ENCODE measurements at places on chromosomes 11 and 22. TPM values are rescaled to one million over a fixed set of nuclear protein-coding genes. Genes with fewer than 3 reads are reported as not detected.

- H3K27me3 ChIP-seq: no peaks in the 10 kb centered on the region
- no peaks in the 10 kb centered on the region for H3K36me3 ChIP-seq
- no peak overlapping the region for H3K27ac ChIP-seq
- H3K4me1 ChIP-seq: no peaks in the 10 kb centered on the region
Measured at GRCh38 chr22:24973872-24974271, 21.4 kb downstream of the KIAA1671 start.

- no peaks in the 10 kb centered on the region for H3K27me3 ChIP-seq
- DNase-seq: no peak
Measured at GRCh38 chr11:48096588-48097525, 116.5 kb downstream of the PTPRJ start.

OR10G6 gene
- not detected for total RNA-seq

DNA sequence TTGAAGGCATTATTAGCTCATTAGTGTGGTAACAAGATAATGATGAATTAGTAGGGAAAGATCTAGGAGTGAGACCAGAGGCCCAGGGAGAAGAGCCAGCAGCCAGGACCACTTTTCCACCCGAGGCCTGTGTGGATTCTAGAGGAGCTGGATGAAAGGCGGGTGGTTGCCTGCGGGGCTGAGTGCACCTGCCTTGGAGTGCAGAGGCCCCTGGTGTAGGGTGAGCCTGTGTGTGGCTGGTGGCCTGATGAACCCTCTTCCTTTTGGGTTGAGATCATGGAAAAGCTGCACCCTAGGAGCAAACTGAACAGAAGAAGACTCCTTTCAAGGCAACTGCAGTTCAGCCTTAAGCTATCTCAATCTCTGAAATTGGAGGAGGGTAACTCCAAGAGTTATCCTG is 5.9 kb upstream of the TP53AIP1 start:
- no peak for DNase-seq
- H3K27ac ChIP-seq: no peak overlapping the region
- no peak overlapping the region for H3K4me3 ChIP-seq
- no peaks in the 10 kb centered on the region for H3K27me3 ChIP-seq
- no peaks in the 10 kb centered on the region for H3K36me3 ChIP-seq

- DNase-seq: no peak
- no peaks in the 10 kb centered on the region for H3K27me3 ChIP-seq
- no peaks in the 10 kb centered on the region for H3K36me3 ChIP-seq
- no peak overlapping the region for H3K4me3 ChIP-seq
- no peaks in the 10 kb centered on the region for H3K4me1 ChIP-seq
- H3K27ac ChIP-seq: no peak overlapping the region
Measured at GRCh38 chr11:104151404-104152204, 12.3 kb downstream of the PDGFD start.

SLC6A5 gene
- not detected for total RNA-seq

DNA sequence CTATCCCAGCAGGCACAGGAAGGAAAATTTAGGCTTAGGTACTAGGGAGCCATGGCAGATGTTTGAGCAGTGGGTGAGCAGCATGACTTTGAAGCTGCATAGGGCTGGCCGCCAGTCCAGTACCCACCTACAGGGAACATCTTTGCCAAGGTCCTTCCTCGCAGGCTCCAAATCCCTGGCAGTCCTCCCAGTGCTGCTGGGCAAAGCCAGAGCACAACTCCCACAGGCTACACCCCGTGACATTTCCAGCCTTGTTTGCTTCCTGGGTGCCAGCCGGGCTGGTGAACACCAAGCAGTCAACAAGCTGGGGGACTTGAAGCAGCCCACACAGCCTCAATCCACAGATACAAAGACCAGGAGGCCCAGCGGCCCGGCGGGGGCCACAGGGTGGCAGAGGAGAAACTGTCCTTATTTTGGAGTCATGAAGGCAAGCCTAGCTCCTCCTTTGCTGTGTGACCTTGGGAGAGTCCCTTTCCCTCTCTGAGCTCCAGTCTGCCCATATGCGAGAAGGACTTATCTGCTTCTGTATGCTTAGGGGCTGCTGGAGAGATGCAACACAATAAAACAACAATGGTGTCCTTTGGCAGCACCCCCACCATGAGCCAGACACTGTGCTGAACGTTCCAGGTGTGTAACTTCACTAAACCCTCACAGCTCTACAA is 28.0 kb downstream of the TPST2 start:
- H3K36me3 ChIP-seq: no peaks in the 10 kb centered on the region
- no peaks in the 10 kb centered on the region for H3K27me3 ChIP-seq
- DNase-seq: no peak
- no peaks in the 10 kb centered on the region for H3K4me1 ChIP-seq

GRCh38 chr22:48890693-48891554 is 936.7 kb downstream of the BRD1 start:
- no peak overlapping the region for H3K27ac ChIP-seq
- peak; percentile 16 for DNase-seq
- no peak overlapping the region for H3K4me3 ChIP-seq
- no peaks in the 10 kb centered on the region for H3K4me1 ChIP-seq
- H3K36me3 ChIP-seq: no peaks in the 10 kb centered on the region
- H3K27me3 ChIP-seq: no peaks in the 10 kb centered on the region

- DNase-seq: no peak
- H3K4me1 ChIP-seq: no peaks in the 10 kb centered on the region
- no peaks in the 10 kb centered on the region for H3K36me3 ChIP-seq
- no peak overlapping the region for H3K27ac ChIP-seq
Measured at GRCh38 chr11:134032501-134033091, 36.3 kb upstream of the JAM3 start.

DNA sequence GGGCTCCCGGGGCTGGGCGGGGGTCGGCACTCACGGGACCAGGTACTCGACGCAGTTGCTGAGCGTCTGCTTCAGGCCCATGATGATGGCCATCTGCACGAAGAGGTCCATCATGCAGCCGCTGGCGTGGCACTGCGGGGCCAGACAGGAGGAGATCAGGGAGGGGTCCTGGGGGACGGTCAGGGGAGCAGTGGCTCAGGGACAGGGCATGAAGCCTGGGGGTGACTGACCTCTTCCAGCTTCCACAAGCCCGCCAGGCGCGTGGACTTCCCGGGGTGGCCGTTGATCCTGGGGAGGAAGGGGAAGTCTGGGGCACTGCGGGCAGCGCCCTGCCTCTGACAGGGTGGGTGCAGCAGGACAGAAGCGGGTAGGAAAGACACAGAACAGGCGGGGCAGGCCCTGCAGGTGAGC is 6.1 kb upstream of the SIGIRR start:
- H3K36me3 ChIP-seq: no peaks in the 10 kb centered on the region
- no peak overlapping the region for H3K4me3 ChIP-seq
- no peaks in the 10 kb centered on the region for H3K4me1 ChIP-seq
- DNase-seq: no peak
- H3K27ac ChIP-seq: no peak overlapping the region

- H3K4me3 ChIP-seq: peak overlapping the region; percentile 21
- H3K27ac ChIP-seq: peak overlapping the region; percentile 79
- H3K36me3 ChIP-seq: peaks cover 59% of the 10 kb centered on the region
- DNase-seq: peak; percentile 100
- no peaks in the 10 kb centered on the region for H3K27me3 ChIP-seq
Measured at GRCh38 chr11:44301564-44302271, 8.2 kb downstream of the ALX4 start.

GRCh38 chr22:40567106-40567505 is 69.4 kb downstream of the MRTFA start:
- H3K27ac ChIP-seq: no peak overlapping the region
- DNase-seq: no peak
- H3K4me3 ChIP-seq: no peak overlapping the region
- peaks cover 13% of the 10 kb centered on the region for H3K4me1 ChIP-seq
- no peaks in the 10 kb centered on the region for H3K27me3 ChIP-seq

DNA sequence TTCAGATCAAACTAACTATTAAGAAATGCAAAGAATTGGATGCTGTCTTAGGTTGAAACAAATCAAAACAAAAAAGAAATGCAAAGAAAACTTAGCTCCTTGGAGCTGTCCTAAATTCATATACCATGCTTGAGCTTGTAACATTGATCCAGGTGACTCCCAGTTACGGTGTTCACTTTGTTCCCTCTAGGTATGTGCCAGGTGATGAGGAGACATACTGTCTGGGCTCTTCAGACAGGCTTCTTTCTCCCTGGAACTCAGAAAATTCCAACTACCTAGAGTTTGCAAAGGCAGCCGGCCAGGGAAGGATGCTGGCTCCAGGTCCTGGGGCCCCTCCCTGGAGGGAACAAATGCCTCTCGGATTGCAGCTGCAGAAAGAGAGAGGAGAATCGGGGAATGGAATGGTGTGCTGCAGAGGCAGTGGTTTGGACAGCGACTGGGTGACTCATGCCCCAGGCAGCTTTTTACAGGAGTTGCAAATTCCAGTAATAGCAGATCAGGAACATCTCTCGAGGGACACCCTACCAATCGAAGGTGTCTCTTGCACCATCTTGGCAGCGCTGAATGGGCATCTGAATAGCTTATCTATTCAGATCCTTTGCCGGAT is 12.3 kb upstream of the ASPHD2 start:
- no peak overlapping the region for H3K4me3 ChIP-seq
- H3K4me1 ChIP-seq: peaks cover 13% of the 10 kb centered on the region
- no peaks in the 10 kb centered on the region for H3K36me3 ChIP-seq
- H3K27ac ChIP-seq: no peak overlapping the region
- H3K27me3 ChIP-seq: peaks cover 8% of the 10 kb centered on the region

OR51M1 gene
- not detected for total RNA-seq

DNA sequence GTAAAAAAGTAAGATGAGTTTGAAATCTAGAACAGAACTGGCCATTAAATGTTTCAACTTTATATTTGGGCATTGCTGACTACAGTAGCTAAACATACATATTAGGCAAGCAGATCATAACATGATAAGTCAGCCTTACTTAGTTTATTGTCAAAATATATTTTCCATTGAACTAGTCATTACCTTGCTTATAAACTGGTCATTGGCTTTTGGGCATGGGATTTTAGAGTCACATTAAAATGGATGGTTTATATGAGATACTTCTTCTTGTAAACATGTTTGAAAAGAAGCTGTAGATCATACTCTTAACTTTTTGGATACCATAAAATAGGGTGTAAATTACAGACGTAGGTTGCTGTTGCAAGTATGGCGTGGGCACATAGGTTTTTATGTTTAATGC is 2.7 kb downstream of the HIPK3 start:
- H3K27ac ChIP-seq: no peak overlapping the region
- H3K36me3 ChIP-seq: peaks cover 11% of the 10 kb centered on the region
- peaks cover 26% of the 10 kb centered on the region for H3K4me1 ChIP-seq
- H3K4me3 ChIP-seq: no peak overlapping the region
- H3K27me3 ChIP-seq: no peaks in the 10 kb centered on the region

GRCh38 chr11:128513915-128514681 is 73.3 kb downstream of the ETS1 start:
- DNase-seq: no peak
- no peak overlapping the region for H3K27ac ChIP-seq
- no peak overlapping the region for H3K4me3 ChIP-seq
- no peaks in the 10 kb centered on the region for H3K27me3 ChIP-seq
- H3K4me1 ChIP-seq: peaks cover 73% of the 10 kb centered on the region
- H3K36me3 ChIP-seq: peaks cover 35% of the 10 kb centered on the region

DNA sequence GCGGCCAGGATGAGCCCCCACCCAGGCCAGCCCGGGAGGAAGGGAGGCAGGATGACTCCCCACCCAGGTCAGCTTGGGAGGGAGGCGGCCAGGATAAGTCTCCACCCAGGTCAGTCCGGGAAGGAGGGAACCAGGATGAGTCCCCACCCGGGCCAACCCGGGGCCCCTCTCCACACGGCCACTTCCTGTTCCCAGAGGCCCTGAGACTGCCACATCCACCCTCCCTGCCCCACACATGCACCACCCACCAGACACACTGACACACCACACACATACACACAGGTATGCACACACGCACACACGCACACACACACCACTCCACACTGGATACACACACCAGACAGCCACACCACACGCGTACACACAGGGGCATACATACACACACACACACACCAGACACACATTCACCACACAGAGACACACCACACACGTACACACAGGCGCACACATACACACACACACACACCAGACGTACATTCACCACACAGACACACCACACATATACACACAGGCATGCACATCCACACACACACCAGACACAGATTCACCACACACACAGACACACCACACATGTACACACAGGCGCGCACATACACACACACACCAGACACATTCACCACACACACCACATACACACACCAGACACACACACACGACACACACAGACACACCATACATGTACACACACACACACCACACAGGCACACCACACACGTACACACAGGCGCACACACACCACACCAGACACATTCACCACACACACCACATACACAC is 84.9 kb upstream of the PRR5 start:
- H3K4me1 ChIP-seq: no peaks in the 10 kb centered on the region
- H3K27ac ChIP-seq: no peak overlapping the region
- no peak for DNase-seq
- no peaks in the 10 kb centered on the region for H3K36me3 ChIP-seq
- H3K4me3 ChIP-seq: no peak overlapping the region

ADORA2A gene
- 3.6 TPM for total RNA-seq

DNA sequence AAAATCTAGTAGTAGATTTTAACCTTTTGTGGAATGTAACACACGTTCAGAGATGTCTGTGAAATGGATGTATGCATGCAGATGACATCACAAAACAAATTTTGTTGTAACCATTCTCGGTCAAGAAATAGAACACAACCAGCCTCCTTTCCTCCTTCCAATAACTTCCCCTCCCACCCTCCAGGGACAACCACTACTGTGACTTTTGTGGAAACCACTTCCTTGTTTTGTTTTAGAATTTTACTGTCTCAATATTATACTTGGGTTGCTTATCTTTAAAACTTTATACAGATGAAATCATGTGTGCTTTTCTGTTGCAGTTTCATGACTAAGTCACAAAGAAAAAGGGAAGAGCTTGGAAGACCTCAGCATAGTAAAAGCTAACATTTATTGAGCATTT is 189.4 kb upstream of the NCAM1 start:
- H3K27me3 ChIP-seq: no peaks in the 10 kb centered on the region

DNA sequence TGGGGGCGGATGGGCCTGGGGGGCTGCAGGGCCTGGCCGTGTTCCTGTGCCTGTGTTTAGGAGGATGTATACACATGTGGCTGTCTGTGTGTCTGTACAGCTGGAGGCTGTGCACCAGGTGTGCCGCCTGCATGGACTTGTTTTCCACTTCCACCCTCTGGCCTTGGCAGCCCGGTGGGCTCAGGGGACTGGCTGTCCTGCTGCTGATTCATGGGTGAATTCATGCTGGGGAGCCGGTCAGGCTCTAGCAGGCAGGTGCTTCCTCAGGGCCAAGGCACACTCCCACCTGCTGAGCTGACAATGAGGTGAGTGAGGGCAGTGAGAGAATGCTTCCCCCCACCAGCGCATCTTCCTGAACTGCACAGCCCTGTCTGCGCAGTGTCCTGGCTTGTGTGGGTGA is 88.4 kb downstream of the CCDC81 start:
- no peak overlapping the region for H3K27ac ChIP-seq
- H3K4me3 ChIP-seq: no peak overlapping the region
